ENCODE measurements at places on chromosomes 4 and X. TPM values are rescaled to one million over a fixed set of nuclear protein-coding genes. Genes with fewer than 3 reads are reported as not detected.

The LDB2 gene
- 38.7 TPM for total RNA-seq

The DOK7 gene
- total RNA-seq = not detected

The JCHAIN gene
- 1.2 TPM for total RNA-seq

The SULT1B1 gene
- total RNA-seq = 0.12 TPM

The ARAP2 gene
- total RNA-seq = 9.9 TPM

The FDCSP gene
- total RNA-seq = not detected

The HELT gene
- not detected for total RNA-seq

The TEX13B gene
- total RNA-seq = 0.12 TPM

The SLC9B1 gene
- 0.87 TPM for total RNA-seq

The ADH1B gene
- 0.33 TPM for total RNA-seq

All from uterine smooth muscle cell (primary cell).